Stimulated activated CD8-positive, alpha-beta memory T cell treated with anti-CD3 and anti-CD28 coated beads, Interleukin-12 subunit alpha, Interleukin-12 subunit beta, amount 100 ng/mL, for 4 hours (primary cell): ENCODE measurements at places on chromosomes 16 and 17.
A peak's percentile ranks its signal among the peaks of the same experiment; 100 is the strongest.

- no peak for DNase-seq
These were observed 47.0 kb downstream of the ADAMTS18 start for GRCh38 chr16:77387815-77388209.

DNA sequence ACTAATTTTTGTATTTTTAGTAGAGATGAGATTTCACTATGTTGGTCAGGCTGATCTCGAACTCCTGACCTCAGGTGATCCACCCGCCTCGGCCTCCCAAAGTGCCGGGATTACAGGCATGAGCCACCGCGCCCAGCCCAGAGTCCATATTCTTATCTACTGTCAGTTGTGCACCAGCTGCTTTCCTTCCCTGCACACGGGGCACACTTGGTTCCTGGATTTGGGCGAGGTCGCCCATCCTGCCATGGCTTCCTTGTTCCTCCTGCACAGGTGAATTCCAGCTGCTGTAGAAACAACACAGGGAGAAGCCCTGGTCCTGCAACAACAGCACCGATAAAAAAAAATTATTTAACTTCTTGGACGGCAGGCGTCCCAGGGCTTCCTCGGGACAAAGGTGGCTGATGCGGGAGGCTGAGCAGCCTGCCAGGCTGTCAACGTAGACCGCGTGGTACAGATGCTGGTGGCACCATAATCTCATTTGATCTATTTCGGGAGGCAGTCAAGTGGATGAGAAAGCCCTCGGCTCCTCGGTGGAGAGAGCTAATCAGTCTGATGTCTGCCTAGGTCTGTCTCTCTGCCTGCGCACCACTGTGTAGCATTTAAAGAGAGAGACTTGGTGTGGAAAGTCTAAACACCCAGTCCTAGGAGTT lies 19.1 kb downstream of the RGS9 start:
- DNase-seq, result no peak

- DNase-seq, result no peak
These were observed 122.4 kb downstream of the LAT start for GRCh38 chr16:29107299-29107698.

- DNase-seq, result no peak
These were observed 219.4 kb downstream of the TANC2 start for GRCh38 chr17:63185420-63185819.

DNA sequence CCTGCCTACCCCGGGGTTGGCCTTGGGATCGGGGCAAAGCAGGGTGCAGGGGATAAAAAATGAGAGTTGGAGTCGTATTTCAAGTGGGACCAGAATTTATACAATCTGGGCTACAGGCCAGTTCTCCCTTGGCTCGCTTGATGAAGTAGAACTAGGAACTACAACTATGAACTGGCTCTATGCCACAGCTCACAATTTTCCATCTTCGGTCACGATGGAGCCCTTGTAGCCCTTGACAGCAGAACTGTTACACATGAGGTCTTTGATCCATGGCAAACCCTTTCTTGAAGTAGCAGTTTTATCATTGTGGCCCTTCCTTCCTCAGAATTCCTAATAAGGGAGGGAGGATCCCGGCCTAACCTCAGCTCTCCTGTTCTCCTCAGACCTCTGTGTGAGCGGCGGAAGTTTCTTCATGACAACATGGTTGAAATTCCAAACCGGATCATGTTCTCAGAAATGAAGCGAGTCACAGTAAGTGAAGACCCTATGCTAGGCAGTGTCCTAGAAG lies 17.1 kb downstream of the LIG3 start:
- DNase-seq, result no peak

DNA sequence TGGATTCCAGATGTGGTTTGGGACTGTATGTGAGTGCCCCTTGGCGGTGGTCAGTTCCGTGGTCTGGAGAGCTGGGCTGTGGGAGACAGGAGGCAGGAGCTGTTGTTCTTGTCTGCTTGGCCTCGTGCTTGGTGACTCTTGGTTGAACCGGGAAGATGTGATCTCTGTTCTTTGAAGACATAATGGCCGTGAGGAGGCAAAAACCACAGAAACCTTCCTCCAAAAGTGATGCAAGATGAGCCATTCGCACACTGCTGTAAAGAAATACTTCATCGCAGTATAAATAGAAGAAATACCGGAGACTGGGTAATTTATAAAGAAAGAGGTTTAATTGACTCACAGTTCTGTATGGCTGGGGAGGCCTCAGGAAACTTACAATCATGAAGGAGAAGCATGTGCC lies 128.8 kb downstream of the RAP1GAP2 start:
- no peak for DNase-seq

GRCh38 chr17:8628172-8628571 lies 2.4 kb downstream of the MYH10 start:
- no peak for DNase-seq

DNA sequence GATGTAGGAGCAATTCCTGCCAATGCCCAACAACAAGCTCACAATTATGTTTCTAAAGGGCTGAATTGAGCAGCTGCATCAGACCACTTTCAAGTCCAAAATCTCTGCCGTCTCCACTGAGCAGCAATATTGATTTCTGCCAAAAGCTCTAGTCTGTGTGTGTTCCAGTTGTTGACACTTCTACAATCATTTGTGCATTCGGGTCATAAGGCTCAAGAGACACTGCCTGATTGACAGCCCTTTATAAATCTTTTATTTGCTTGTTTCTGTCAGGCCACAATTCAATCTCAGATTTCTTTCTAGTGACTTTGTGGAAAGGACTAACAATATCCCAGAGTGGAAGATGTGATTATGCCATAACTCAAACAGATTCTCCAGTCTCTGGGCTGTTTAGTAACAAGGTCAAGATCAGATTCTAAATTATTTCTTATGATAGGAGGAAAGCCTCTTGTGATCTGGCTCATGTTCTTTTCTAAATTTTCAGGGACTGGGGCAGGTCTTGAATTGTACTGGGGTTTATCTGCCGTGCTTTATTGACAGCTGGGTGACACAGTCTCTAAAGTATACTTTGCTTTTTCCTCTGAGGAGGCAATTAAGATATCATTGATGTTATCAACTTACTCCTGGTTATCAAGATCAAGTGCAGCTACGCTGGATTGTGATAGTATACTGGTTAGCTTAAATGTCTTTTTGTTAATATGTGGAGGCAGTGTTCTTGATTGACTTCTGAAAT lies 377.1 kb downstream of the CNTNAP4 start:
- no peak for DNase-seq

GRCh38 chr17:16428098-16428882 lies 12.9 kb downstream of the TRPV2 start:
- peak; percentile 22 for DNase-seq

- no peak for DNase-seq
These were observed 435.7 kb downstream of the ZFHX3 start for GRCh38 chr16:72612256-72612655.

DNA sequence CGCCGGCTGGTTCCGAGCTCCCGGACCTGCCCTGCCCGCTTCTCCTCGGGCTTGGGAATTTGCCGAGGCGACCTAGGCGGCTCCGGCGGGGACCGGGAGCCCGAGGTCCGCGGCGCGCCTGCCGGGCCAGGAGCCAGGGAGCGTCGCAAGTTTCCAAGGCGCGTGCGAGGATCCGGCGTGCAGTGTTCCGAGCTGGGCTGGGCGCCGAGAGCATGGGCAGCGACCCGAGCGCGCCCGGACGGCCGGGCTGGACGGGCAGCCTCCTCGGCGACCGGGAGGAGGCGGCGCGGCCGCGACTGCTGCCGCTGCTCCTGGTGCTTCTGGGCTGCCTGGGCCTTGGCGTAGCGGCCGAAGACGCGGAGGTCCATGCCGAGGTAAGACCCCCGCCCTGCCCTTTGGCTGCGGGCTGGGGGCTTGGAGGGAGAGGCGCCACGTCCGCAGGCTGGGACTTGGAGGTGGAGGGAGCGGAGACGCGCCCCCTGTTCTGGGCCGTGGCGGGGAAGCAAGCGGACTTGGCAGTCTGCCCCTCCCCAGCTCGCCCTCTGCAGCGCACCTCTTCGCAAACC lies 668 bp downstream of the MMP15 start:
- no peak for DNase-seq

GRCh38 chr16:84194470-84195200 lies 3.7 kb downstream of the ADAD2 start:
- DNase-seq, result no peak

GRCh38 chr17:10136258-10136981 lies 62.0 kb downstream of the GAS7 start:
- DNase-seq, result no peak

GRCh38 chr17:83007504-83008185 lies 71.8 kb upstream of the METRNL start:
- DNase-seq, result no peak

GRCh38 chr17:6546069-6546718 lies 10.2 kb downstream of the PITPNM3 start:
- no peak for DNase-seq

- DNase-seq, result no peak
These were observed 70.9 kb downstream of the ENGASE start for GRCh38 chr17:79145548-79145947.

- DNase-seq, result no peak
These were observed 74.4 kb downstream of the NETO2 start for GRCh38 chr16:47069313-47069712.

- no peak for DNase-seq
These were observed 155.6 kb downstream of the HS3ST2 start for GRCh38 chr16:22969567-22969966.

GRCh38 chr17:46991617-46992016 lies 12.6 kb upstream of the RPRML start:
- no peak for DNase-seq

DNA sequence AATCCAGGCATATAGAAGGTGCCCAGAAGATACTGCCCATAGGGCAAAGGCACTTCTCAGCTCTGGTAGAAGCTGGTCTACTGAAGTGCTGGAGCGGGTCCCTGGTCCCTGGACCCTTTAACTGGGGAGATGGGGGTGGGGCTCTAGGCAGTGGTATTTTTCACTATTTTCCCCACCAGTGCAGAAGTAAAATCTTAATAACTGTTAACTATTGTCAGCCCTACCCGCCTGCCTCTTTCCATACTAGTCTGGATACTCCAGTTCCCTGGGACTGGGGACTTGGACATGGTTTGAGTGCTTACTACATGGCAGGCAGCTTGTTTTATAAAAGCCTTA lies 24.6 kb downstream of the IGF2BP1 start:
- DNase-seq, result no peak

GRCh38 chr17:63682441-63682840 lies 17.5 kb downstream of the LIMD2 start:
- DNase-seq, result no peak
